Activated T-helper 17 cell treated with anti-CD3 and anti-CD28 coated beads, Interleukin-2, amount 50 U/mL, for 72 hours (primary cell): ENCODE measurements at places on chromosomes 16 and 17. TPM values are rescaled to one million over a fixed set of nuclear protein-coding genes. Genes with fewer than 3 reads are reported as not detected.

DNA sequence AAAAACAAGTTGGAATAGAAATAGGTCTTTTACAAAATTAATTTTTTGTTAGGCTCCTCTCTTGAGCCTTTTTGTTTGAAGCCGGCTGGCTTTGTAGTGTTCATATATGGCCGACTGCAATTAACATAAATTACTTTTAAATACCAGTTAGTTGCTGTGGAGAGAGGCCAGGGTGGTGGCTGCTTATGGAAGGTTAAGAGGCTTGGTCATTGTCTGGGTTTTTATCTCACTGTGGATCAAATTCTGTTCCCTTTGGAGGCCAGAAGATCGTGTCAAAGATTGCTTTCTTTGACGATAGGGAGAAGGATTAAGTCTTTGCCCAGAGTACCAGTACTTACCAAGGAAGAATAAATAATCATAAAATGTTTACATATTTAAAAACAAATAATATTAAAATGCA is 39.9 kb downstream of the MSI2 start:
- no peak for ATAC-seq

- no peak for ATAC-seq
These were observed 13.5 kb upstream of the COG1 start for GRCh38 chr17:73179387-73179786.

The TNFRSF17 gene
- total RNA-seq, result not detected

DNA sequence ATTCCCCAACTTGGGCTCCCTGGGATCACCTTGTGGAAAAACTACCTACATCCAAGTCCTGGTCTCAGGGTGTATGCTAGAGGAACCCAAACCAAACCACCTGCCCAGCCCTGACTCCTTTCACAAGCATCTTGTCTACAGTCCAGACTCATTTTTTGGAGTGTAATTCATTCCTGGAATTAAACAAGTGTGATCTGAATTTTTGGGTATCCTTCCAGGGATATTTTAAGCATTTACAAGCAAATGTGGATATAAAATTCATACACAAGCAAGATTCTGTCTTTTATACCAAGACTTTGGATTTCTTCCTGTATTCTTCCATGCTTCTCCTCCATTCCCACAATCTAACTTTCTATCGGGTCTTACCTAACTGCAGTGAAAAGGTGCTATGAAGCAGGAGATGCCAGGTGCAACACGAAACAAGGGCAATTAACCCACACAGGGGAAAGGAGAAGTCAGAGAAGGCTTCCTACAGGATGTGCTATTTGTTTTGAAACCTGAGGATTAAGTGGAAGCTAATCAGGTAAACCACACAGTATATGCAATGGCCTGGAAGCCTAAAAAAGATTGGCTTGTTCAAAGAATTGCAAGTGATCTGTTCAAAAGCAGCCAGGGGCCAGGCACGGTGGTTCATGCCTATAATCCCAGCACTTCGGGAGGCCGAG is 417.2 kb upstream of the C16orf82 start:
- ATAC-seq, result no peak

DNA sequence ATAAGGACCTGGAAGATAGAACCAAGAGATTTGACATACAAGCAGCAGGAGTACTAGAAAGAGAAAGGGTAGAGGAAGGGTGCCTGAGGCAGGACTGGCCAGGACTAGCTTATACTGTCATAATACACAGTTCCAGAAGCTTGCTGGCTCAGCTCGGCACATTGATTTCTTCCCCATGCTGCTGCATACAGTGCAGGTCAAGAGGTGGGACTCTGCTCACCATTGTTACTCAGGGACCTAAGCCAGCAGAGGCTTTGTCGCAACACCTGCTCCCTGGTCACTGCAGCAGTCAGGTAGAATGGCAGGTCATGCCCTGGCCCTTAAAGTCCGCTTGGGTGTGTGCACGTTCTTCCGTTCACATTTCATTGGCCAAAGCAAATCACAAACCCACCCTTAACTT is 32.8 kb downstream of the LDHD start:
- ATAC-seq, result no peak

DNA sequence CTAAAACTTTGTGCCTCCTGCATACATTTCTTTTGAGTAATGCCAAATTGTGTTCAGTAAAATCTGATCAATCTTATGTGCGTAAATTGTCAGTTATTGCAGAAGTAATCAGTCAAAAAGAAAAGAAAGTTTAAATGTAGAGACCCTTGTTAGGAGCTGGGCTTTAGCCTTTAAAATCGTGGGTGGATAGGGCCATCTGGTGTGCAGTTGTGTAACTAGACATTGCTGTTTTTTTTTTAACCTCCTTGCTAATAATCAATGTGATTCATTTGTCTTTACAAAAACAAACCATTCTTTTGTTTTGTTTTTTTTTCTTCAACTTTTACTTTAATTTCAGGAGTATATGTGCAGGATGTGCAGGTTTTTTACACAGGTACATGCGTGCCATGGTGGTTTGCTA is 5.3 kb upstream of the WWOX start:
- ATAC-seq, result no peak
